Naive thymus-derived CD8-positive, alpha-beta T cell (primary cell): ENCODE measurements at places on chromosomes 16 and 17.

DNA sequence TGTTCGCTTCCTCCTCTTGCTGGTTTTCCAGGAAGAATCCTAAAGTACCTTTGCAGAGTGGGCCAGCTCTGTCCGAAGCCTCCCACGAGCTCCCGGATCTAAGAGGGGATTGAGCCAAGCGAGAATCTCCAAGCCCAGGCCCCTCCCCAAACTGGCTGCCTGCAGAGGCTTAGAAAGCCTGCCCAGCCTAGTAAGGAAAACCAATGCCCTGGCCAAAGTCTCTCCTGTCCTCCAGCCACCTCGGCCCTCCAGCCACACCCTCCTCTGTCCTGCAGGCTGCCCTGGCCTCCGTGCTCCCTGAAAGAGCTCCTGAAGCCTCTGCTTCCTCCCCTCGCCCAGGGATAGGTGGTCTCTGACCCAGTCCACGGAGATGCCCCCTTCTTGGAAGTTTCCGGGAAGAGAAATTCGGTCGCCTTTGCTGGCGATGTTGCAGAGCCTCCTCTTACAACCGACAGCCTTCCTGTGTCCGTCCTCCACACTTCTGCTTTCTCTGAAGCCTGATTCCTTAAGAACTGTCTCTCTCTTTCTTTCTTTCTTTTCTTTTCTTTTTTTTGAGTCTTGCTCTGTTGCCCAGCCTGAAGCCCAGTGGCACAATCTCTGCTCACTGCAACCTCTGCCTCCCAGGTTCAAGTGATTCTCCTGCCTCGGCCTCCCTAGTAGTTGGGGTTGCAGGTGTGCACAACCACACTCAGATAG lies 54.9 kb upstream of the TOB1 start:
- DNase-seq, result no peak

- DNase-seq, result no peak
Observed at GRCh38 chr17:55435408-55435807, 13.8 kb upstream of the MMD start.

GRCh38 chr16:49455991-49456745 lies 82.6 kb downstream of the C16orf78 start:
- no peak for DNase-seq

- DNase-seq, result no peak
Observed at GRCh38 chr16:24478401-24478800, 61.0 kb upstream of the RBBP6 start.

- no peak for DNase-seq
Observed at GRCh38 chr16:56558024-56558747, 6.7 kb upstream of the MT4 start.

- no peak for DNase-seq
Observed at GRCh38 chr17:72872396-72872795, 220.1 kb downstream of the SLC39A11 start.

DNA sequence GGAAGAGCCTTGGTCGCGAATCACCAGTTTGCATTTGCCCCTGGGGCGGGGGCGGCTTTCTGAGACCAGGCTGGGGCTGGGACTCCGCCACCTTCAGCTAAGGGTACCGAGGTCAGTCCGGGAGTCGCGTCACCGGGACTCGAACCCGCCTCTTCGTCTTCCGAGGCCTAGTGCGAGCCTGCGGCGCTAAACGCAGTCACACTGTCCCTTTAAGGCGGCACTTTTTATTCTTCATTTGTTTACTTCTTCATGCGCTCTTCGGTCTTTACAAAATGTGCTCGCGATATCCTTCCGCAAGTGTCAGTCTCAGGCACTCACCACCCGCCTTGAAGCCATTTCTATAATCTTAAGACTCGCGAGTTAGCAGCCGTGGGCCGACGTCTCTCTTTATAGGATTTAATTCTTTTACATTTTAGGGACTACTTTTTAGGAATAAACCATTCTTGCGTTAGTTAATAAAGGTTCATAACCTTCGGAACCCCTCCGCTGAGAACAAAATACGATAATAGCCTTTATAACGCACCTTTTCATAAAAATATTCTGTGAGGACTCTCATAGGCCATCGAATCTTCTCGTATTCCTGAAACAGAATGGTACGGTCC lies 593 bp upstream of the HEXIM1 start:
- DNase-seq, result peak; percentile 71

- DNase-seq, result no peak
Observed at GRCh38 chr17:75712446-75712845, 8.8 kb upstream of the ITGB4 start.

DNA sequence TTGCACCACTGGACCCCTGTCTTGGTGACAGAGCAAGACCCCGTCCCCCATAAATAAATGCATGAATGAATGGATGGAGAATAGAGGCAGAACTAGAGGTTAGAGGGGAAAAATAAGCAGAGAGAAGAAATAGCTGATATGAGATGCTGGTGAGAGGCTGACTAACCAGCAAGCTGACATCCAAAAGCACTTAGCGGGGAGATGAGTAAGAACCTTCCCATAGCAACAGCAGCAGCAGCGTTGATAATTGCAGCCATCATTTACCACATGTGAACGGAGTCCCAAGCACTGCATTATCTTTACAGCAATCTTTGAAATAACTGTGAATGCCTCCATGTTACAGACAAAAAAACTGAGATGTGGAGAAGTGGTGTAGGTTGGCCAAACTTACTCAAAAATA lies 777.3 kb upstream of the EEF2KMT start:
- DNase-seq, result no peak

GRCh38 chr17:6439951-6440350 lies 4.3 kb upstream of the PIMREG start:
- DNase-seq, result no peak

- DNase-seq, result no peak
Observed at GRCh38 chr17:41256291-41256685, 1.1 kb downstream of the KRTAP9-9 start.

- DNase-seq, result no peak
Observed at GRCh38 chr17:55110521-55110920, 142.0 kb downstream of the STXBP4 start.

DNA sequence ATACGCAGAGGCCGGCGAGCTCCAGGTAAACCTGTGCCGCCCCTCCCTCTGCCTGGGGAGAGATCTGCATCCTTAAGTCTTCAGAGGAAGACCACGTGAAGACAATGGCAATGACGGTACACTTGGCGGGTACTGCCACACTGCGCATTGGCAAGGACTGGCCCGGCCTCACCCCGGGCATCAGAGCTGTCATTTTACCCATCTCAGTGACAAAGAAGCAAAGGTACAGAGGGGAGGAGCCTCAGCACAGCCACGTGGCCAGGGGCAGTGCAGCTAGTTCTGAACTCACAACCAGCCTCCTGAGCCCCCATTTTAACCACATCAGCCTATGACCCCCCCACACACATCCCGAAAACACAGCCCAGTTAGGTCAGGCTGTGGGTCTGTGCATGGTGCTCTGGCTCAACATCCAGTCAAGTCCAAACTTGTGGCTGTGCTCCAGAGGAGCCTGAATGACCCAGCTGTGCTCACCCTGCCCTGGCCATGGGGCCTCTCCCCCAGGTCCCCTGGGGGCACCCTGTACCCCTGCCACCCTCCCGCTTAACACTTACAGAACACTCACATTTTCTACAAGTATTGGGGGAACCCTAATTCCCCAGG lies 80.6 kb downstream of the C16orf95 start:
- DNase-seq, result no peak

DNA sequence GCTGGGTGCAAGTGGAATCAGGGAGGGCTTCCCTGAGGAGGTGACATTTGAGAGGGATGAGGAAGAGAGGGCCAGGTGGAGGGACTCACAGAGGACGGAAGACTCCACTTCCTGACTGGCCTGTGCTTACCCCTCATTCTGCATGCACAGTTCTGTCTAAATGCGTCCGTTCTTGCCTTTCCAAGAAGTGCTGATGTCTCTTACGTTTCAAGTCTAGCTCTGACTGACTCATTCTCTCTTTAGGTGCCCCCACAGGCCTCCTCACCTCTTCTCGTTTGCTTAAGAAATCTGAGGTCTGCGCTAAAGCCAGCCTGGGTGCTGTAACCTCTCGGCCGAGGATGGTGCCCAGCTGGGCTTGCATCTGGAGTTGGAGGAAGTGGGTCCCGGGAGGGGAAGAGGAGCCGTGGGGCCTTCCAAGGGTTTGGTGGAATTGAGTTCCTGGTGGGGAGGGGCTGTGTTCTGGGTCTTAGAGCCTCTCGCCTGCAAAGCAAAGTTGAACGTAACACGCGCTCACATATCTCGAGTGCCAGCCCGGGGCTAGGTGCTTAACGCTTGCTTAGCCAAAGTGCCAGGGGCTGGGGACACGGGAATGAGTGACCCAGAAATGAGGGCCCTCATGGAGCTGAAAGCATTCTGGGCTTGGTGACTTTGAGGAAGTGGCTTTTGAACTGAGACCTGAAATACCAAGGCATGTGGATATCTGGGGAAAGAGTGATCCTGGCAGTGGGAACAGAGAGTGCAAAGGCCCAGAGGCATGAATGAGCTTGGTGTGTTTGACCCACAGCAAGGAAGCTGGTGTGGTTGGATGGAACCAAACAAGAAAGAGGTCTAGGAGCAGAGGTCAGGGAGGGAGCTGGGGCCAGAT lies 4.8 kb downstream of the IL4R start:
- no peak for DNase-seq

- peak; percentile 80 for DNase-seq
Observed at GRCh38 chr17:80252871-80253270, 7.8 kb upstream of the RNF213 start.

GRCh38 chr17:45920083-45920482 lies 25.7 kb downstream of the MAPT start:
- no peak for DNase-seq

DNA sequence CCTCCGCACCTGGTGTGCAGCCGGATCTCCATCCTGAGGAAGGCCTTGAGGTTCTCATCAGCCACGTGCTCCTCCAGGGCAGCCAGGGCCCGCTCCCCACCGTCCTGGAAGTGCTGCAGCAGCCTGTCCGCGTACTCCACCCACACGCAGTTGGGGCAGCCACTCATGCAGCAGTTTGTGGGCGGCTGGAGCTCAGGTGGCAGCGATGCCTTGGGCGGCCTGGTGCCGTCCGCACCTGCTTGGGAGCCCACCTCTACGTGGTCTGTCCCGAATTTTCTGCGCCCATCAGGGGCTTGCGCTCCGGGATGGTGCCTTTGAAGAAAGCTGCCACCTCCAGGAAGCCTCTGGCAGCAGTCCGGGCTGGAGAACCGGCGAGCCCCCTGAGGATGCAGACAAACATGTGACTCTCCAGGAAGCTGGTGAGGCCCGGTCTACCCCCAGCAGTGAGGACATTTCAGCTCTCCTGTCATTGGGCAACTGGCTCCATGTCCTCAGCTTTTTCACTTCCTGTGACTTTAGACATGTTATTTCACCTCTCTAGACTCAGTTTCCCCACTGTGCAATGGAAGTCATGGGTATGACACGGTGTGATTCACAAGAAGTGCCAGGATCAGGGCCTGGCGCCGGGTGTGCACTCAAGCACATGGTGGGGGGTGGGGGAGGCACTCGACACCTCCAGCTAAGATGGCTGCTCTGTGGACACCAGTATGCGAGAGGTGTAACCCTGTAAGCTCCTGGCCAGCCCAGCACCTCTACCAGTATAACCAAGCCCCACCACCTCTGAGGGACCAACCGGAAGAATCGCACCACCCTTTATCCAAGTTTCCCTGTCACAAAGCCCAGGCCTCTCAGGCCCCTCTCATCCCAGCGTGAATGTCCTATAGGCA lies 957 bp downstream of the OXLD1 start:
- DNase-seq, result no peak

DNA sequence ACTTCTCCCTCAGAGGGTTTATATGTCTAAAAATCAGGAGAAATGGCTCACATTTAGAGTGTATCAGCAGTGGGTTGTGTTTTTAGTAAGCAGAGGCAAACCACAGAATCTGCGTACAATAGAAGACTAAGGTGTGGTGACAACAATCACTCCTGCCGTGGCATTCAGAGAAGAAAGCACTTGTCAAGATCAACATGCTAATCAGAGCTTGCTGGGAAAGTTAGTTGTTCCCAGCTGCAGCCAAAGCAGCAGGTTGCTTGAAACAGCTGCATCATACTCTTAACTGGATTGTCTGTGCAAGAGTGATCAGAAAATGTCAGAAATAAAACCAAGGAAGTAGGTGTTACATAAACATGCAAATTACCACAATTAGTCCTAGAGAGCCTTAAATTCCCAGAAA lies 616.4 kb downstream of the CDH8 start:
- no peak for DNase-seq

DNA sequence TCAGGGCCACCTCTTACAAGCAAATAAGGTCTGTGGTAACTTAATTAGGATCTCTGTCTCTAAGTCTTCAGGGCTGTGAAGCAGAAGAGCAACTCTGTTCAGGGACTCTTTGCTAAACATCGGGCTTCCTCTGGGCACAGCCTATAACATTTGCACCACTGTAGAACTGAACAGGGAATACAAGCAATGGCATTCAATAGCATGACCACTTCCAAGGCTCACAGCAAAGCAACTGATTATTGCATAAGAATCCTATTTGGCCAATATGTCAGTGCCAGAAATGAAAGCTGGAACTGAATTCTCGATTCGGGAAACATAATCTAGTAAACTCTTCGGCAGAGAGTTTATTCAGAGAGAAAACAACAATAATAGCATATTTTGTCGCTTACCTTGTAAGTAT lies 92.2 kb upstream of the AMZ2 start:
- no peak for DNase-seq

GRCh38 chr16:72474501-72475123 lies 302.7 kb upstream of the PMFBP1 start:
- no peak for DNase-seq
